Fibroblast of the aortic adventitia (primary cell): ENCODE measurements at places on chromosomes 16 and 17. TPM values are rescaled to one million over a fixed set of nuclear protein-coding genes. Genes with fewer than 3 reads are reported as not detected.

PGAP3 gene
- 9.7 and 11.1 TPM in 2 replicates for total RNA-seq

DNA sequence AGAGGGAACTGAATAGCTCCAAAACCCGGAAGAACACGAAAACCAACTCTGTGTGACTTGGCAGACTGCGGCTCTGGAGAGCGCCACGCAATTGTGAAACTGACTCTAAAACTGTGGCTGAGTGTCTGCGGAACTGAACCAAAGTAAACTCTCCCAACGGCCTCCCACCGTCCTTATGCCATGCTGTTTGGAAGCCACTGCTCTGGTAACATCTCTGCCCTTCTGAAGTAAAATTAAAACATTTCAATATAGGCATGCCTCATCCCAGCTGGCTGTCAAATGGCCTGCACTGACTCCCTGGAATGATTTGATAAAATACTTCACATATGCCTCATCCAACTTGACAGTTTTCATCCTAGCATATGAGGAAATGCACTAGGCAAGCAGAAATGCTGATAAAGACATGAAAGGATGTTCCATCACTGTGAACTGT, 70.2 kb downstream of the PARN start:
- DNase-seq = peak; percentile 48

- DNase-seq = no peak
These were observed 172.5 kb downstream of the RPTOR start for GRCh38 chr17:80716986-80717719.

DNA sequence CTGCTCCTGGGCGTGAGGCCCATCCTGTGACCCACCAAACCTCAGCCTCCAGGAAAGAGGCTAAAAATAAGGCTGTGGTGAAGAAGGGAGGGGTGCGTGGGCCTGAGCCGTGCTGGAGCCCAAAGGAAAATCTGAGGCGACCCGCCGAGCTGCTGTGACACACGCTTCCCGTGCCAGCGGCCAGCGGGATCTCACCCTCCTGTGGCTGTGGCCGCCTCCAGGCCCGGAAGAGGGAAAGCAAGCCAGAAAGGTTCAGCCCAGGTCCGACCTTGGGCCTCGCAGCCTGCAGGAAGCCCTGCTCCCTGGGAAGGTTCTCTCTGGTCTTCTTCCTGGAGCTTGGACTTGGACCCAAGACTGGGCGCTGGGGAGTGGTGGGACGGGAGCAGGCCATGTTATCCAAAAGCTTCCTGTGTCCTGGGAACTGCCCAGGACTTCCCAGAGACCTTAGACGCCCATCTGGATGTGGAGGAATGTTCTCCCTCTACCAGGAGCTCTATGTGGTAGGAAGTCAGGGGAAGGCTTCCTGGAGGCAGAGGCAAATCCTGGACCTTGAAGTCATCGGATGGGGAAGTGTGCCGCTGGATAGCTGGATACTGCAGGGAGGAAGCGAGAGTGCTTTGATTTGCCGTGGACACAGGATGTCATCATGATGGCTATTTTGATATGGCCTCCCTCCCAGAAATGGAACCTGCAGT, 11.4 kb downstream of the SPNS2 start:
- DNase-seq = no peak

FOXC2 gene
- 5.2 TPM in 1 of 2 replicates, not detected in the other for total RNA-seq

GRCh38 chr17:50146927-50147665, 3.4 kb downstream of the PPP1R9B start:
- DNase-seq = no peak
